Head of caudate nucleus (tissue), 42 donors: ENCODE measurements at places on chromosomes 3 and 15.

- DNase-seq: no peak
These were observed 1.4 kb upstream of the GHSR start for GRCh38 chr3:172449466-172450149.

GRCh38 chr15:101193806-101194545, 57.9 kb downstream of the CHSY1 start:
- DNase-seq: no peak

DNA sequence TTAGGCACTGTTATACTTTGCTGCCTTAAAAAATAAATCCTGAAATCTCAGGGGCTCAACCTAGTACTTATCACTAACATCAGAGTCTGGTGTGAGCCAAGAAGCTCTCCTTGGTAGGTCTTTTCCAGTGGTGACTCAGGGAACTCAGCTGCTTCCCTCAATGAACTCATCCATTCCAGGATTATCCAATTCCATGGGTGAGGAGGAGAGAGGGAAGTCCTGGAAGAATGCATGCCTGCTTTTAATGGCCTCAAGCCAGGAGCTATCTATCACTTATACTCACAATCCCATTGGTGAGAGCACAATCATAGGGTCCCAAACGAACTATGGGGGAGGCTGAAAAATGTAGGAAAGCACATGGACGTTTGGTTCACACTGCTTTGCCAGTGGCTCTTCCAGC, 113.6 kb downstream of the POLR2M start:
- no peak for DNase-seq

DNA sequence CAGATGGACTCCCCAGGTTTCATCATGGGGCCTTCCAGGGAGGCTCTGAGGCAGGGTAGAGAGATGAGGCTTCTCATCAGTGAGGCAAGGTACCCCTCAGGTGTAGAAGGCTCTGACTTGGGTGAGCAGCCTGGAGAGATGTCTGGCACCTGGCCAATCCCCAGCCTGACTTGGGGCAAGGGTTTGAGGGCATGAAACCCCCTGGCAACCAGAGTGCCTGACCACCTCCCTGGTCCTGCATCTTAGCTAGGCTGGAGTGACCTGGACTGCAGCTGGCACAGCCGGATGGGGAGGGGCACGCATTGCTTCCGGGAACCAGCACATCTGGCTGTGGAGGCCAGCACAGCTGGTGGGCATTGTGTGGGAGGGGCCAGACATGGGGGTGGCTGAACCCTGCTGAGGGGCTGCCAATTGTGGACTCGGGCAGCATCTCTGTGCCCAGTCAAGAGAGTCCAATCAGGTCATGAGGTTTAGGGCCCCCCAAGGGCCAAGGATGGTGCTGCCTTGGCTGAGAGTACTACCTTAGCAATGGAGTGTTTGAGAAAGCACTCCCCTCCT, 1.9 kb downstream of the ZBTB47 start:
- no peak for DNase-seq

GRCh38 chr3:12143949-12144504, 14.7 kb downstream of the TIMP4 start:
- DNase-seq: no peak

- no peak for DNase-seq
These were observed 165.2 kb upstream of the MYRIP start for GRCh38 chr3:39644176-39644575.

DNA sequence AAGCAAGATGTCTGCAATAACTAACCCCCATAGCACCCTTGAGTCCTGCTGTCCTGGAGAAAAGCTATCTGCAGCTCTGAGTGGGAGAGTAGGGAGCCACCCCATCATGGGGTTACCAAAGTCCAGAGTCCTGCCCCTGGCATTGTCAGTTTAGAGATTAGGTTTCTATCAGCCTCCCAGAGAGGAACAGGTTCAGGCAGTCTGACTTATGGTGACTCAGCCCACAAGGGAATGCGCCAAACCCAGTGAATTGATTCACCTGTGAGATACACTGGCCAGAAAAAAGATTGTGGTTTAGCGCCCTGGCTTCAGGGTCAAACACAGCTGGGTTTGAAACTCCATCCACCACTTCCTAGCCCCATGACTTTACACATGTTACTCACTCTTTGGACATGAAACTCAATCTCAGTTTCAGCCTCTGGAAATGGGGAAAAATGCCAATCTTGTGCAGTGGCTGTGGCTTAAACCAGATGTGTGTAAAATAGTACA, 263.6 kb upstream of the HES1 start:
- no peak for DNase-seq

GRCh38 chr3:150760431-150761200, 2.4 kb downstream of the SIAH2 start:
- DNase-seq: no peak

DNA sequence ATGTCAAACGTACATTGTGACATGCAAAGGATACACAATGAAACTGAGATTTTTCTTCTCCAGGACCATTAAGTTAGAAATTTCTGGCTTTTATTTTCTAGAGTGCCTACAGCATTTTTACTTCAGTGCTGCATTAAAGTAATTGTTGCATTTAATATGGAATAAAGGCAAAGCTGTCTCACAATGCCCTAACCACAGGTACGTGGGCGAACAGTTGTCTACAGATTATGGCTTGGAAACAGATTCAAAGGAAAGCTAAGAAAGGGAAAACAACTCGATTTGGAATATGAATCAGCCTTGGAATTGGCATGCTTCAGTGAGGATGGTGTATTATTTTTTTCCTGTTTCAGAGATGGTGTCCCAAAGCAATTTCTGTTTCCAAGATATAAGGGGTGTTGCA, 79.1 kb upstream of the TUSC7 start:
- DNase-seq: no peak
